ENCODE measurements at places on chromosomes 6 and 20. TPM values are rescaled to one million over a fixed set of nuclear protein-coding genes. Genes with fewer than 3 reads are reported as not detected.

The LAMP5 gene
- not detected for total RNA-seq

The SLC32A1 gene
- total RNA-seq, result not detected

The SLC12A5 gene
- not detected for total RNA-seq

The TRERF1 gene
- total RNA-seq, result 33.2 TPM

All from natural killer cell treated with Interleukin-12 subunit alpha and Interleukin-12 subunit beta and Interleukin-15 and Interleukin-18, amount 100 ng/mL, for 72 hours (primary cell).